ENCODE measurements at places on chromosomes 2 and 18.

GRCh38 chr18:67608191-67608590, 91.7 kb upstream of the DSEL start:
- no peak for DNase-seq

DNA sequence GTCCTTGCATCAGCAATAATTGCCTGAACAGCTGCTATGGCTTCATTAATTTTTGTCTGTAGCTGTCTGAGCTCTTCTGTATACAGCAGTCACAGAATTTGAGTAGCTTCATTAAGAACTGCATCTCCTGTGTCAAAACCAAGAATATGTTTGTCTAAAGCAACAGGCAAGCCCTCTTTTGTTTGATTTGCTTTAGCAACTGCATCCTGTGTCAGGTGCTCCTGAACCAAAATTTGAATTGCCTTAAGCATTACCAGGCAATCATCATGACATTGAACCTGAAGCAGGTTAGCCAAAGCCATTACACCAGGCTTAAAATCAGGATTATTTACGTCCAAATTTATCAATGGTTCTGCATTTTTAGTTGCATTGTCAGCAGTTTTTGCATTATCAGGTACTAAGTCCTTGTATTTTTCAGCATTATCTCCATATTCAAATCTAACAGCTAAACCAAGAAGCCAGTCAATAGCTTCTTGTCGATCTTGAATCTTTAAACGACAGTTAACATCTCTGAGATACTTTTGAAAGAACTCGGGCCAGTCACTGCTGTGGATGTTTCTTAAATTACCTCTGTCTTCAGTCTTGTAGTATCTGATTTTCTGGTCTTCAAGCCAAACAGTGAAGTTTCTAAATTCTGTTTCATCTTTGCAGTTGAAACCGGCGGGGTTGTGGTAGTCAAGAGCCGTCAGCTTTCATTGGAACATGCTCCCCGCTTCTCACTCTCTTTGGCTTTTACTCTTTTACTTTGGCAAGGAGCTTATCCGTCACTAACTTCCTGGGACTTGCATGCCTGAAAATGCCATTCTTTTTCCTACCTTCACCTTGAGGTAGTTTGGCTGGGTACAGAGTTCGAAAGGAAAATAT, 42.2 kb downstream of the MERTK start:
- no peak for DNase-seq

GRCh38 chr2:230812033-230812432, 52.7 kb upstream of the ITM2C start:
- DNase-seq, result no peak

DNA sequence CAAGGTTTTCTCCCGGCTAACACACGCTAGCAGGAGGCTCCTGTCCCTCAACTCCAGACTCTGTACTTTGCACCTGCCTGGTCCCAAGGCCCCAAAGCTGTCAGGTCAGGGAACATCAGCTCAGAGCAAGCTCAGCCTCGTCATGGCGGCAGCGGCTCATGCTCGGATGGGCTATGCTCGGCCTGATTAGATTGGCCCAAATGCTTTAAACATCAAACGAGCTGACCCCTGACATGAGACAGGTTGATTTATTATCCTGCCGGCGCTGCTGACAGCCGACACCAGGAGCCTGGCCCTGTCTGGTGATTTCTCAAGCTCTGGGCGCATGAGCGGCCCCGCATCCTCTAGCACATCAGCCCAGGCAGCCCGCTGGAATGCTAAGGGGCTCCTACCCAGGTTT, 436.4 kb downstream of the EIPR1 start:
- no peak for DNase-seq

DNA sequence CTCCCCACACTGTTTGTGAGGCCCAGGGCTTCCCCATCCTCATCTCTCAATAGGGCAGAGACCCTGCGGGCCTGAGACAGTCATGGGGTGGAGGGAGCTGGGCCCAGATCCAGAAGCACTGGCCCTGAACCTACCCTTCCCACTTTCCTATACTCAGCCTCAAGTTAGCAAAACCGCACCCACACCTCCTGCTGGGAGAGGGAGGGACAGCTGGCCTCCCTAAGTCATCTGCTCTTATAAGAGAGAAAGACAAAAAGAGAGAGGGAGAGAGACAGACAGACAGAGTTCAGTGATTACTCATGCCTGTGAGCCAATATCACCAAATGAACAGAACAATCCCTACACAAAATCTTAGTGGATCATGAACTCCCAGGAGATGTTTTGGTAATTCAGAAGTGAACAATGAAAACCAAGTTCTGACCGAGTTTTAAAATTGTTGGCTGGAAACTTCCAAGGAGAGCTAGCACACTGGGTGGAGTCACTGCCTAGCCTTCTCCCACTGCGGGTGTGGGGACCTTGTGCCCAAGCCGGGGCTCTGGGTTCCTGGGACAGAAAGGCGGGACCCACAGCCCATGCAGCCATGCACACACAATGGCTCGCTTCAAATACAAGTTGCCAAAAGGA, 130.5 kb downstream of the PXDN start:
- DNase-seq, result no peak

DNA sequence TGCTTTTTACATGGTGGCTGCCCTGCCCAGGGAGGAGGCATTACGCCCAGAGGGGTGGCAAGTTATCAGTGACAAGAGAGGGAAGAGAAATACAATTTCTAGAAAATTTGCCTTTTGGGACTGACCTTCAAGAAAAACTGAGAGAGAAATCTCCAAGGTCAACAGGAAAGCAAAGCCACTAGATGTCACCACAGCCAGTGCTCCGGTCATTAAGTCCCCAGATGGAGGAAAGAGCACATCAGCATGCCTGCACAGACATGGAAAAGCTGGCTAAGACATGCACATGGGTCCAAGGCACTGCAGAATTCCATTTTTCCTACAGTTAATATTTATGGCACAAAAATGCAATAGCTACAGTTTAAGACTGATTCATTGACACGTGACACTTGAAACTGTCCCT, 21.0 kb downstream of the FHL2 start:
- no peak for DNase-seq

DNA sequence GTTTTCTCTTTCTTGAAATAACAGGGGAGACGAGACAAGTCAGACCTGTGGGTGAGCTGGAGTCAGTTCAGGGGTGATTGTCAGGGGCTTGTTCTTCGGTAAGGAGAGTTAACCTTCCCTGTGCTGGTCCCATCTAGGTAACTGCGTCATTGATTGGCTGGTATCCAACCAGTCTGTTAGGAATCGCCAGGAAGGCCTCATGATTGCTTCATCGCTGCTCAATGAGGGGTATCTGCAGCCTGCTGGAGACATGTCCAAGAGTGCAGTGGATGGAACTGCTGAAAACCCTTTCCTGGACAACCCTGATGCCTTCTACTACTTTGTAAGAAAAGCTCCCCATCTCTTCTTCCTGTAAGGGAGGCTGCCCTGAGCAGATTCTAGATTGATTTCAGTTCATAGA, 21.3 kb downstream of the PLEK start:
- DNase-seq, result no peak

DNA sequence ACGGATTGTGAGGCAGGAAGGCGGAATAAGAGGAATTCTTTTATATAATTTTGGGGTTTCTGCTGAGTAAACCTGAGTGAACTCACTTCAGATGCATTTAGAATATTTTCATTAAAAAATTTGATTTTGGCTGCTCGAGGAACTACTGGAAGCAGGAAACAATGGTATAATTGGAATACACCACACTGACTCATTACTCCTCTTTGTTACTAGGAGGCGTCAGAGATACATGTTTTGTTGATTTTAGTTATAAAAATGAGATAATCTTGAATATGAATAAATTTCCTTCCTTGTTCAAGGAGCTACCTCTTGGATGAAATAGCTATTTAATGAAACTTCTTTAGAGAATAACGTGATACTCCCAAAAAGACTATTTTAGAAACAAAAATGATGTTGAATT, 97.4 kb downstream of the ANKRD36 start:
- DNase-seq, result no peak

DNA sequence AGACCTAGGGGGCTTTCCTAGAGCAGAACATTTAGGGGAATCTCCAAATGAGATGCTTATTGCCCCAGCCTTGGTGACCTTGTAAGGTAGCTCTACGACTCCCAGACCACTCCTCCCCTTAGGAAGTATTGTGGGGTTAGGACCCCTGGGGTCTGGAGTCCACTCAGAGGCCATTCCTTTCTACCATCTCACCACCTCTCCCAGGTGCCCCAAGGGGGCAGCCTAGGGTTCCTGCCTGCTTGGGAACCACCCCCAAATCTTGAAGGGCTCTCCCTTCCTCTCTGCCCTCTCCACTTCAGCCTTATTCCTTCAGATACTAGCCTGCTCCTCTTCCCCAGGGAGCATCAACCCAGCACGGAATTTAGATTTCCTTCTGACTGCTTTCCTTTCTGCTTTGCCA, 17.5 kb upstream of the EXOC6B start:
- DNase-seq, result no peak

GRCh38 chr2:238684362-238685326, 163.2 kb upstream of the TWIST2 start:
- no peak for DNase-seq

- no peak for DNase-seq
Measured at GRCh38 chr2:129872446-129872845, 107.0 kb upstream of the RAB6C start.

DNA sequence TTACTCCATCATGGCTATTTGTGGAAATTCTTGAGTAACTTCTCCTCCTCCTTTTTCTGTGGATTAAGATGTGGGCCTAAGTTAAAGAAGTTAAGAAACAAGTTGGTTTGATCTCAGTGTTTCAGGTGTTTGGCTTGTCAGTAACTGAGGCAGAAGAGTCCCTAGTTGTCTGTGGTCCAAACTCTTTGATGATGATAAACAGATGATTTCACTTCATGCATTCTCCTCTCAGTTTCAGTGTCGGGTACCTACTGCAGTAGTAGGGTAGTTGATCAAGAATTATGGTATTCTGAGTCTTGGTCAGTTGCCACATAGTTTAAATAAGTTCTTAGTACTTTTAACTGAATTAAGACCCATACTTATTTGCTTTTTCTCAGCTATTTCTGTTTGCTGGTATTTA, 85.6 kb downstream of the NCOA1 start:
- DNase-seq, result no peak
